NCI-H460 (cell line): ENCODE measurements at places on chromosomes 5 and 9.

DNA sequence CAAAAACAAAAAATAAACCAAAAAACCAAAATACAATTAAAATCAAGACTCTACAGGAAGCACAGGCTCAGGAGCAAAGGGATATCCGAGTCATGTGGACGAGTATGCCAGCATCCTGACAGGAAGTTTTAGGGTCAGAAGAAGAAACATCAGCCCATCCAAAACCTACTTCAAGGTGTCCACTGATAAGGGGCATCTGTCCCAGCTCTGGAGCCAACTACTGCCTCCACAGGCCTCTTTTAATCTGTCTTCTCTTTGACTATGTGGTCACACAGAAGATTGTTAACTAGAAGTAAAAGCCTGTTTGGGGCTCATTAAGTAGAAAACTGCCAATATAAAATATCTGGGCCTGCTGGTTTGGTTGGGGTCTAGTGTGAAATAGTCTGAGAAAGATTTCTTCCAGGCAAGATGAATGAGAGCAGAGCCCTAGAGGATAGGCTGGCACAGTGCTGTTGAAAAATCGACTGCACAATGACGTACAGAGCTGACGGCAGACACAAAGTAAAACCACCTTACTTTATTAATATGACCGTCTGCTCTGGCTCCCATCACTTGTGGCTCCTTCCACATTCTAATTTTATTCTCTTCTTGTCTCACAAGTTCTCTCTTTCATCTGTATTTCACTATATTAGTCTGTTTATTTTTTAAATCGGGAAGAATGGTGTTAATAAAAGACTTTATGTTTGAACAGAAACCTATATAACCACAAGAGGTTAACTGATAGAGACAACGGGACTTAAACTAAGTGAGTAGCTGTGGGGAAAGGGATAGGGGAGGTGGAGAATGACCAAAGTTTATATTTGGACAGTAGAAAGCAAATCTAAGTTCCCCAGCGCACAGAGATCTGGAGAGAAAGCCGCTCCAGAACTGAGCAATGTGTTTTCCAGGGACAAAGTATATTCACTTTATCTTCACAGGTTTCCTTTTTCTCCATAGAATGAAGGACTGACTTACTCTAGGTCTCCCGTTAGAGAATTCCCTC, 22.9 kb upstream of the MSH3 start:
- no peak for DNase-seq

GRCh38 chr5:151684690-151685361, 1.9 kb downstream of the SPARC start:
- DNase-seq, result no peak

DNA sequence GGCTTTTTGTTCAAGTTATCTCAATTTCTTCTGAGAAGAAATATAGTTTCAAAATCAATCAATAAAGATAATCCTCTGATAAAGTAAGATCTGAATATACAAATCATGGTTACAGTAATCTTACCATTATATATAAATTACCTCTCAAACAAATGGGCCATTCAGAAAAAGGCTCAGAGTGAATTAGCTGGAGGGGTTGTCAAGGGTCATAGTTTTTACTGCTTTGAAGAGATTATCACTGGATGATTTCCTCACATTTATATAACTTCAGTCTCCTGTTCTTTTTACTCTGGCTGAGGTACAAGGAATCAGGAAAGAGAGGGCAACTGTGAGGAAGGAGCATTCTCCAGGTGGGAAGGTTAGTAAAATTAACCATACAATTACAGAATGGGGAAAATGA, 148.6 kb upstream of the ELL2 start:
- no peak for DNase-seq

GRCh38 chr5:43190755-43191603, 1.0 kb upstream of the NIM1K start:
- no peak for DNase-seq

- no peak for DNase-seq
Measured at GRCh38 chr9:71921190-71921814, 9.9 kb downstream of the C9orf85 start.

- DNase-seq, result no peak
Measured at GRCh38 chr9:15553528-15553898, 670 bp downstream of the CCDC171 start.

GRCh38 chr5:62720031-62720441, 141.4 kb downstream of the LRRC70 start:
- peak; percentile 12 for DNase-seq

DNA sequence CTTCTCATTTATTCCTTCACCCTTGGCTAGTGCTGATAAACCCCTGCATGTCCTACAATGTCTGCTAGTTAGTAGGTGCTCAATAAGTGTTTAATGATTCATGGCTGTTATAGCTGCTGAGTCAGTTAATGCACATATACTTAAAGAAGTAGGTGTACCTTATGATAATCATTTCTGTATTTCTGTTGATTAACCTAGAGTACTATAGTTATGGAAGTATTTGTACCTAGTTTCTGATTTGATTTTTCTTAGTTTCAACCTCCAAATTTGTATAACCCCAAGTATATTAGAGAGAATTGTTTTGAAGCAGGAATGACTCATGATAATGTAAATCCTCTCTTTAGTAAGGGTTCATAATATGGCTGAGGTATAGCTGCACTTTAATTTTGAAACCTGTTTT, 8.9 kb downstream of the SMAD5 start:
- DNase-seq, result no peak

DNA sequence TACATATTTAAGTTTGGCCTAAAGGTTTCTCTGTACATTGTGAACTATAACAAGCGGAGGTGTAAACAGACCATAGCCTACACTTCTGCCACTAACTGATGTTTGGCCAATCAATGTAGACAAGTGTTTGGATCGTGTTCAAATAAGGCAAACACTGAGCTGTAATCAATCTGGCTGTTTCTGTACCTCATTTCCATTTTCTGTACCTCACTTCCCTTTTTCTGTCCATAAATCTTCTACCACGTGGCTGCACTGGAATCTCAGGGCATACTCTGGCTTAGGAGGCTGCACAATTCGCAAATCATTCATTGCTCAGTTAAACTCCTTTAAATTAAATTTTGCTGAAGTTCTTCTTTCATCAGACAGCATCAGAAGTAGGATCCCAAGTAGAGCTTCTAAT, 140.9 kb downstream of the SLC25A46 start:
- no peak for DNase-seq

- no peak for DNase-seq
Measured at GRCh38 chr5:134794082-134794481, 35.5 kb downstream of the DDX46 start.

DNA sequence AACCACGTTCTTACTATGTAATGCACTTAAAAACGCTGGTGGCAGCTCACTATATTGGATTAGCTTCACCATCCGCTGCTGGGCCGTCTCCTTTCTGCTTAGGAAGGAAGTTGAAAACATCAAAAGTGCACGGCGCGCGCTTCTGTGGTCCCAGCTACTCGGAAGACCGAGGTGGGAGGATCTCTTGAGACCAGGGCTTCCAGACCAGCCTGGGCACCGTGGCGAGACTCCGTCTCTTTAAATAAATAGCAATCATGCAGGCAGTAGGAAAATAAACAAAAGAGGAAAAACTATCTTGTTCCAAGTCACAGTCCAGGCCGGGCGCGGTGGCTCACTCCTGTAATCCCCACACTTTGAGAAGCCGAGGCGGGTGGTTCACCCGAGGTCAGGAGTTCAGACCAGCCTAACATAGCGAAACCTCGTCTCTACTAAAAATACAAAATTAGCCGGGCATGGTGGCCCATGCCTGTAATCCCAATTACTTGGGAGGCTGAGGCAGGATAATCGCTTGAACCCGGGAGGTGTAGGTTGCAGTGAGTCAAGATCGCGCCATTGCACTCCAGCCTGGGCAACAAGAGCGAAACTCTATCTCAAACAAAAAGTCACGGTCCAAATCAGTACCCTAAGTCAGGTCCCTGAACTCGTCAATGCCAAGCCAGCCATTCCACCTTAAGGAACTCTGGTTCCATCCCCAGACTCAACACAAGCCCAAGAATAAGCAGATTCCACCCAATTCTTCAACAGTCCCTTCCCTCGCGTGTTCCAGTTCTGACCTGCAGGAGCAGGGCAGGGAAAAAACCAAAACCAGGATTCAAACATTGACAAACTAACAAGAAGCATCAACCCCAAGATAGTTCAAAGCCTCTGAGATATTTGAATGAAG, 1.0 kb upstream of the GOLGA1 start:
- DNase-seq, result no peak

GRCh38 chr9:7402334-7403027, 397.1 kb downstream of the DMAC1 start:
- DNase-seq, result no peak

- DNase-seq, result no peak
Measured at GRCh38 chr5:54643685-54644106, 126.1 kb downstream of the SNX18 start.

DNA sequence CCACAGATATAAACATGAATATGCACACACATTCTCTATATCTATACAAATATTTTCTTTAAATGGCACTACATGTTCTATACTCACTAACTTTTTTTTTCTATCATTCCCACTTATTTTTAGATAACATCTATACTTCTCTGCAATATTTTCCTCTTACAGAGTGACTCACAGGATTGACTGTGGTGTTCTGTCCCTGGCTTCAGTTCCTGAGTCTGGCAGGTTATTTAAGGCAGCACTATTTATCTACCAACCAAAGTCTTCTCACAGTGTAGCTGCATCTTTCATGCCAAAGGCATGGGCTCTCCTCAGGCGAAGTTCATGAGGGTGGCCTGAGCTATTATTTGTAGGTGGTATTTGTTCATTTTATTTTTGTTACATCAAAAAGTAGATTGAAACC, 409.0 kb downstream of the PRR16 start:
- DNase-seq, result no peak

GRCh38 chr9:106798016-106798799, 64.8 kb upstream of the ZNF462 start:
- DNase-seq, result no peak

GRCh38 chr9:94885854-94886447, 159.5 kb downstream of the AOPEP start:
- DNase-seq, result no peak

- DNase-seq, result no peak
Measured at GRCh38 chr5:174272671-174273070, 227.2 kb downstream of the NSG2 start.

GRCh38 chr9:20564650-20565049, 57.6 kb downstream of the MLLT3 start:
- no peak for DNase-seq

GRCh38 chr5:154593071-154593470, 115.0 kb upstream of the HAND1 start:
- DNase-seq, result no peak

DNA sequence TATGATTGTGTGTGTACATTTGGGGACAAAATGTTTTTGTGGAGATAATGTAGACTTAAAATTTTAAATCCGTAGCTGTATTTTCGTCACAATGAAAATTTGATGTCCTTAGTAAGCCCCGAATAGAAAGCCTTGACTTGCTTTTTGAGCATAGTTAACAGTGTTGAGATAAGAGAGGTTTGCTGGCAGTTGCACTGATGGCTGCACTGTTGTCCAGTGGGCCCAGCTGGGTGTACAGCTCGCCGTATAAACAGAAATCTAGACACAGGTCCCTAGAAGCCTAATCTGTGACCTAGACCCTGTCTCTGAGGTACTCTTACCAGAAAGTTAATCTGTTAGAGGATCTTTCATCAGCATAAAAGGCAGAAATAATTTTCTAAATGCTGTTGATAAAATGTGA, 271.3 kb upstream of the DMRT1 start:
- DNase-seq, result no peak

GRCh38 chr5:54632131-54632701, 114.7 kb downstream of the SNX18 start:
- no peak for DNase-seq

- DNase-seq, result peak; percentile 56
Measured at GRCh38 chr9:109401169-109401989, 80.5 kb upstream of the EPB41L4B start.

DNA sequence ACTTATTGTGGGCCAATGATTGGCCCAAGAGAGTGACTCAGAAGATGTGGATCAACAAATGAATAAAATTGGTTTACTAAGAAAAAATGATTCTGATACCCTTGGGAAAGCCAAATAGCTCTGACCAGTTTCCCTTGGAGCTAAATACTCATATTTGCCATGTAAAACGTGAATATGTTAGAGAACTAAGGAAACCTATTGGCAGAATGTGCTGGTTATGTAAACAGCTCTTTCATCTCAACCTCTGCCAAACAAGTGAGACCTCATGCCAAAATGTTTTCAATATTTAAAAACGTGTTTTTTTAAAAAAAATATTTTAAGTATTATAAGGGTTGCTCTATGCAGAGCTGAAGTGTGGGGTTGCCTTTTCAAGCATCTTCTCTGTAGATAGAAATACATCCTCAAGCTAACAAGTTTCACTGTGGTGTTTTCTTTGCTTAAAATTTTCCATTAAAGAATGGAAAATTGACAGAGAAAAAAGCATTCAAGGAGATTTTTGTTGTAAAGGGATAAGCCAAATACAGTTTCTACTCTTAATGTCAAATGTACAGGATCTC, 186.9 kb upstream of the TUT7 start:
- DNase-seq, result no peak

DNA sequence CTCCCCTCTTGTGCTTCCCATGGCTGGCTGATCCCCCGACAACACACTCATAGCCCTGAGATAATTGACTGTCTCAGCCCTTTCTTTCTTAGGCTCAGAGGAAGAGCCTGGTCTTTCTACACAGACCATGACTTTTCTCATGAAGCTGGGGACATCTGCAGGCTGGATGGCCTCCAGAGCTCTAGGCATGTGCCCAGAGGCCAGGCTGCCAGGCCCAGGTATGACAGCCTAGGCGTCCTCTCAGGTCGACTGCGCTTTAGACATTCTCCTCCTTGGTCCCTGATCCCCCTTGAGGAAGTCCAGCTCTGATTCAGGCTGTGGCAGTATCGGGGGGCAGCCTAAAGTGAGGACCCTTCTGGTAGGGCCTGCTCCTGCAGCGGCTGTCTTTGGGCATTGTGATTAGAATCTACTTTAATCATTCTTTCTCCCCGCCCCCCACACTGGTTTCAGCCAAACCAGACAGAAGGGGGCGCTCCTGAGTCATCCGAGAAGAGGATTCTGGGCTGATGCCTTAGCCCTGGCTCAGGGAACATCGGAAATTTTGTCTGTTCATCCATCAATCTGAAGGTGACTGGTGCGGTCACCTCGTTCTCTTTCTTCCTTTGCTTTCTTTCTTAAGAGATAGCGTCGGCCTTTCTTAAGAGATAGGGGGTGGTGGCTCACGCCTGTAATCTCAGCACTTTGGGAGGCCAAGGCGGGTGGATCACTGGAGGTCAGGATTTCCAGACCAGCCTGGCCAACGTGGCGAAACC, 66.5 kb upstream of the HSPA9 start:
- DNase-seq, result peak; percentile 72

DNA sequence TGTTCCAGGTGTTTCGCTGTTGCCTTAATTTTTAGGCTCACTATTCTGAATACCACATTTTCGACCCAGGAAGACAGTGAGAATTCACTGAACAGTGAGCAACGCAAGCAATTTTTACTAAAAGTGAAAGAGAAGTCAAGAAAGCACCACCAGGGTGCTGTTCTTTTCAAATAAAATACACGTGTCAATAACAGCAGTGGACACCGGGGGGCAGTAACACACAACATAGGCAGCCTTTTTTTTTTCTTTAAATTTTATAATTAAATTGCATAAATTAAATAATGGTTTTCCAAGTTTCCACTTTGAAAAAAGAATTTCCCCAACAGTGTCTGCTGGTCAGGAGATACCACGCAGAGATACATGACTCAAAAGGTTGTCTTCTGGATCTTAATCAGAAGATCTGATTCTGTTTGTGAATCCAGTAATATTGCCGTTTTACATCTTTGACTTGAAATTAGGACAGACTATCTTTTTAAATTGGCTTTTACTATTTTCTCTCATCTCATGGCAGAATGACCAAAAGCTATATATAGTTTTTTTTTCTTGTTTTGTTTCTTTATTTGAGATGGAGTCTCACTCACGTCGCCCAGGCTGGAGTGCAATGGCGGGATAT, 47.1 kb upstream of the SH3GL2 start:
- DNase-seq, result peak; percentile 21

GRCh38 chr5:171499611-171500010, 80.2 kb downstream of the FGF18 start:
- DNase-seq, result no peak
